Stimulated activated CD4-positive, alpha-beta T cell treated with anti-CD3 and anti-CD28 coated beads, Interleukin-15, amount 100 ng/mL, for 1 hour (primary cell): ENCODE measurements at places on chromosomes 5 and 9.

DNA sequence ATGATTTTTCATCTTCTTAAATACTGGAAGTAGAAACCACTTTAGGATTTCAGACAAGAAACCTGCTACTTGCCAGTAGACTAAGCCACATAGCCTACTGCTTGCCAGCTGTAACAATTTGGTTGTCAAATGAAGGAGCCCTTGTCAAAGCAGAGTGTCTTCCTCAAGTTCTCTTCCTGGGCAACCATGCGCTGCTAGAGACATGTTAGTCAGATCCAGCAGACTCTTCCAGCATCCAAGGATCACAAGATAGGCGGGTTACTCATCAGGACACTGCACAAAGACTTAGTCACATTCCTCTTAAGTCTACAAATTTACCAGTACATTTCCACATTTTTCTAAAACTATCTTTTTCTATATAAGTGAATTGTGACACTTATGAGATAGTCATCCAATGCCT, 24.4 kb downstream of the SKIC3 start:
- DNase-seq, result no peak

DNA sequence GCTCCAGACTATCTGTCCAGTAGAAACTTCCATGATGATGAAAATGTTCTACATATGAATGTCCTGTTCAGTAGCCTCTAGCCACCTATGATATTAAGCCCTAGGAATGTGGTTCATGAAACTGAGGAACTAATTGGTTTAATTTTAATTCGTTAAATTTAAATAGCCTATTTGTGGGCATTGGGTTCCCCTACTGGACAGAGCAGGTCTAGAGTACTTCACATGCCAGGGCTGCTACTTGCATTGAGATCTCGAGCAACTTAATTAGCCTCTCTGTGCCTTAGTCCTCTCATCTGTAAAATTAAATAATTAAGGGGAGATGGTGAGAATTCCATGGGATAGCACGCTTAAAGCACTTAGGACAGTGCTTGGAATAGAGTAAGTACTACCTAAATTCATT, 160.0 kb downstream of the PAPPA start:
- no peak for DNase-seq

DNA sequence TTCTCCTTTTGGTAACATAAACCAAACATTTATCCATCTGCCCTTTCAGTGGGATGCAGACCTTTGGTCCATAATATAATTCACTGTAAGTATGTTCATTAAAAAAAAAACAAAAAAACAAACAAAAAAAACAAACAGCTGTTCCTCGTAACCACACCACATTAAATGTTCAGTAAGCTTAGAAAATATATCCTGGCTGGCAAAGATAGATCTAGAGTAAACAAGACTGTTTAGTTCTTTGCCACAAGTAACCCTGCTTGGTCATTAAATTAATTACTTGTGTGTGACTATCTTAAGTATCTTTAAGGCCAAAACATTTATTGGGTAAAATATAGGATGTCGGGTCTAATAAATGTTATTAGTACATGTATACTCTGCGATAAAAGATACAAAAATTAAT, 1717.1 kb downstream of the EFNA5 start:
- no peak for DNase-seq

- DNase-seq, result no peak
Observed at GRCh38 chr9:113456235-113456634, 7.3 kb upstream of the RGS3 start.

DNA sequence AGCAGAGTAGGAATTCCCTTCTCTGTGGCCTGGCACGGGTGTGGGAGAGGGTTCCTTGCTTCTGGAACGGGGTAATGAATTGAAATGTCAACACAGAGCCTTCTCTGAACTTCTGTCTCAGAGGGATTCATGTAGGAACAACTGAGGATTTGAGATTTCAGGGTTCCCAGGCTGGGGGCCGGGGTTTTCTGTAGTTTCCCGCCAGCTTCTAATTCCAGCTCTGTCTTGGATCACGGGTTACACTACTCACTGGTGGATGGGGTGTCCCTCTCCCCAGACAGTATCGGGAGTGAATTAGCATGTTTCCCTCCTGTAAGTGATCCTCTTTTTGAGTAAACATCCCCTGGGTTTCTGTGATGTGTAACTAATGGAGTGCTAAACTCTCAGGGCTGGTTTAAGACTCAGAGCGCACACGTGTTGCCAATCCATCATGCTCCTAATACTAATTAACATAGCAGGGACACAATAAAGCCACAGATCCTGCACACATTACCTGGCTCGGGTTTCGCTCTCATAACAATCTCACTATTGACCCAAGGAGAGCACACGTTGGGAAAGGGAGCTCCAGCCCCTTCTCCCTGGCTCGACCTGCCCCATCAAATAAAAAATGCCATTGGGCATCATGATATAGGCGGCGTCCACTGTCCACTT, 18.1 kb upstream of the DMRT2 start:
- no peak for DNase-seq

DNA sequence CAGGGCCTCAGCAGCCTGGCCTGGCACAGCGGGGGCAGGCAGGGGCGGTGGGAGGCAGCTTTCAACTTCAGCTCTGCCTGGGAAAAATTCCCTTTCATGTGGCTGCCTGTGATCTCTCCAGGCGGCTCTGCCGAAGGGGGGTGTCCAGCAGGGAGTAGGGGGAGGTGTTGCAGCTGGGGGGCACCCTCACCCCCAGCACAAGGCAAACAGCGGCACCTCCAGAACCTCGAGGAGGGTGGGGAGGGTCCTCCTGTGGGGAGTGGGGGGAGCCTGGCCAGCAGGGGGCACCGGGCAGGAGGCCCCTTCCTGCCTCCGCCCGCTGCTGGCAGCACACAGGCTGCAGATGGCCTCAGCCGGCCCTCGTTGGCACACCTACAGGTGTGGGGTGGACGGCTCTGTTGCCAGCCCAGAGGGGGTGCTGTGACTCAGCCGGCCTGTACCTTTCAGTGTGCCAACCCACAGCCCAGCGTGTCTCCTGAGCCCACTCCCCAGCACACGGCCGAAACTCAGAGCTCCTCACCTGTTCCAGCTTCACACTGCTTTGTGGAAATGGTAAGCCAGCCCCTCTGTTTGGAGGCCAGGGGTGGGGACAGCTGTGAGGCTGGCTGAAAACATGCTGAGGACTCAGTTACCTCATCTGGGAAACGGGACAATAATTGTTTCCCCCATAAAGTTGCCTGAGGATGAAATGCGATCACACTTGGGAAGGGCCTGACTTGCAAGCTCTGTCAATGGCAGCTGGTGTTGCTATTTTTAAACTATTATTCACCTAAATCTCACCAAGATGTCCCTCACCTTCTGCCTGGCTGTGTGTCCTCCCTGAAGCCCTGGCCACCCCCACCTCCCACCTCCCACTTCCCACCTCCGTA, 37.0 kb downstream of the CXXC5 start:
- no peak for DNase-seq

- no peak for DNase-seq
Observed at GRCh38 chr5:98586581-98586980, 186.9 kb upstream of the RGMB start.

GRCh38 chr5:68325065-68325580, 109.6 kb downstream of the PIK3R1 start:
- no peak for DNase-seq

- no peak for DNase-seq
Observed at GRCh38 chr9:97573482-97574073, 59.6 kb downstream of the TSTD2 start.

GRCh38 chr5:122420091-122420490, 108.1 kb downstream of the SNCAIP start:
- no peak for DNase-seq

DNA sequence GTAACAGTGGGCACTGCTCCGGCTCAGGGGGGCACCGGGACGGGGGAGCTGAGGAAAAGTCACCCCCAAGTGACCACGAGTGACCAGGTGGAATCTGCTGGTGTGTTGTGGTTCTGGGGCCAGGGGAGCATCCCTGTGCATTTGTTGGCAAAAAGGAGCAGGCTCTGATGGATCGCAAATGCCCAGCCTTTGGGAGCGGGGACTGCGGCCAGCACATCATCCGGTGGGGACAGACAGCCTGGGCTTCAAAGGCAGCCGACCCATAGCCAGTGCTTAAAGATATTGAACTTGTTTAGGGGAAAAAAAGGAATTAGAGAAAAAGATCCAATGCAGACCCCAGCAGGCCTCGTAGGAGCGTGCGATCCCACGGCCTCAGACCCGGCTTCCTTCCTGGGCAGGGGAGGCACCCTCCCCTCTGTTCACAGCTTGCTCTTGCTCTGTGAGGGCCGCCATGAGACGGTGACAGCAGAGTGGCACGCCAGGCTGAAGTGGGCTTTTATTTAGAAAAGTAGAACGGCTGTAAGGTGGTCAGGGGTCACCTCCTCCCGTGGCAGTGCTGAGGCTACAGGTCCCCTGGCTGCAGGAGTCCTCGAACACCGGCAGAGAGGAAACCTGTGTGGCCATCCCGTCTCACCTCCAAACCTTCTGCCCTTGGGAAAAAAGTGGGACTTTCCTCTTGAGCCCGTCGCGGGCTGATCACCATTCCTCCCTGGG, 41.2 kb downstream of the COL5A1 start:
- no peak for DNase-seq

DNA sequence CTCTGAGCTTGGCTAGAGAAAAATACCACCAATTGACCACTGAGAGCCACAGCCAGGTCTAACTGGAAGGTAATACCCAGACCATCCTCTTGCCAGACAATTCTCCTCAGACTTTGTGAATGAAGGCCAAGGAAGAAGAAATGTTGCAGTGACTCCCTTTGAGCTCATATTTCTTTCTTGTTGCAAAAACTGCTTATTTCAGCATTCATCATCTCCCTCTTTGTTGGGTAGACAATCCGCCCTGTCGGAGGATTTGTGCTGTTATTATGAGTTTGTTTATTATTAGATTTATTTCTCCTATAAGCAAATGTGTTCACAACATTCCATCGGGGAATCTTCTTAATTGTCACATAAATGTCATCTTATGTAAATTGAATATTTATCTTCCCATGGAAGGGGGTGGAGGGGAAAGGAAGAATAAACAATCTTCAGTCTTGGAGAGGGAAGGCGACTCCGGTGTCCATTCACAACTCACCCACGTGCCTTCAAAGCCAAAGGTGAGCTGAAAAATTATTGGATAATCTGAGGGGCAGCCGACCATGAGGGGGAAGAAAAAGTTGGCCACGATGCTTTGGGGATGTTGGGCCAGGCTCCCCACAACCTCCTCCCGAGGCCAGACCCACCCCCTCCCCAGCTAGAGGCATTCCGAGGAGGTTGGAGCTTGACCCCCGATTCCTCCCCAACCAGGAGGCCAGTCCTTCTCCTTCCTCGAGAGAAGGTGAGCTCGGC, 1.8 kb upstream of the JADE2 start:
- no peak for DNase-seq

- DNase-seq, result no peak
Observed at GRCh38 chr5:175821790-175822211, 49.6 kb upstream of the CPLX2 start.
